ENCODE measurements at places on chromosomes 1 and 21.

GRCh38 chr1:3222042-3222692 is 153.2 kb downstream of the PRDM16 start:
- DNase-seq: no peak

GRCh38 chr1:26537951-26538352 is 8.4 kb downstream of the RPS6KA1 start:
- DNase-seq: no peak

DNA sequence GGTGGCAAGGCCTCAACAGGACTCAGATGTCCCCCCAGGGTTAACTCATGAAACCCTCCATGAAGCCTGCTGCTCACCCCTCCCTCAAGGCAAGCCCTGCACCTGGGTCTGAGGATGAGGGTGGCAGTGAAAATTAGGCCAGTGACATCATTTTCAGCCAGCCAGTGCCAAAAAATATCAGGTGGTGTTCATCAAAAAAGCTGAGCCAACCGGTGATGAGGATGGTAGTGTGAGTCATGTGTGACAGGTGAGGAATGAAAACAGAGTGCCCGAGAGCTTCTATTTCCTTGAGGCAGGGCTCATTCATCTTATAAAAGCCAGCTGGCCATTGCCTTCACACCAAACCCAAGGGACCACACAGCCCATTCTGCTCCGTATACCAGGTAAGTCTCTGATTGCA is at the start of gene SPRR1A:
Gene SPRR1A, plus strand, starts transcription at position 339 of the 400 bp plus-strand sequence. CDS start 1,150 bp downstream, outside the sequence.
- no peak for DNase-seq

DNA sequence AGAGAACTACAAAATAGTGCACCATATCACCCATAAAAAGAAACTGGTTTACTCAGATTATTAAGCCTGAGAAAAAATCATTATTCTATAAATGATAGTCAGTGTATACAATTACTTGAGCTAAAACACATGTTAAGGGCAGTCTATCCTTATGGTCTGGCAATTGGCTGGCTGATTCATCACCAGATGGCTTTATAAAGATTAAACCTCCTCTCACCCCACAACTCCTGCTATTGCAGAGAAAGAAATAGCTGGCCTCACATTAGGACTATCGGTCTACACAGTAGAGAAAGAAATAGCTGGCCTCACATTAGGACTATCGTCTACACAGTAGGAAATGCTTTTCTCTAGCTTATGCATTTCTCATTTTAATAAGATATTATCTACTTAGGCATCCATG is 21.2 kb downstream of the CEP170 start:
- DNase-seq: no peak

DNA sequence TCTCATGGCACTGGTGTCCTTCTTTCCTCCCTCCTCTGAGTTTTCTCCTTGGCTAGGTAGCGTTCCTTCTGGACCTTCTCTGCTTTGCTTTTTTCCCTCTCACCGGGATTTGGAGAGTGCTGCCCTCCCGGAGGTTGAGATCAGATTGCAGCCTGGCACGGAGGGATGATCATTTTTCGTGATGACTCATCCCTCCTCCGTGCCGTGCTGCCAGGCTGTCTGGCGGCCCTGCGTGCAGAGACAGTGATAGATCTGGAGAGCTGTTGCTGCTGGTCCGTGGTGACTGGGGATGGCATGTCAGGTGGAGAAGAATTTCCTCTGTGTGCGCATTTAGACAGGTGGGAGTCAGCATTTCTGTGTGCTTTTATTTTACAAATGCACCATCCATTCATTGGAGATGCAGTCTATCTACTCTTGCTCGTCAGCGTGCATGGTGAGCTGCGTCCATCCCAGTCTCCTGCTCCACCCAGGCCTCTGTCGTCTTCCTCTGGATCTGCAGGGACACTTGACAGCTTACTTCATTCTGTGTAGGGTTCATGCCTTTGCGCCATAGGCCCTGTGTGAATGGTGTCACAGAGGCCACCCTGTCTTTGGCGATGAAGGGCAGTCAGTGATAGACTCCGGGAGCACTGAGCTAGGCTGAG is 104.4 kb downstream of the PCBP3 start:
- DNase-seq: no peak

DNA sequence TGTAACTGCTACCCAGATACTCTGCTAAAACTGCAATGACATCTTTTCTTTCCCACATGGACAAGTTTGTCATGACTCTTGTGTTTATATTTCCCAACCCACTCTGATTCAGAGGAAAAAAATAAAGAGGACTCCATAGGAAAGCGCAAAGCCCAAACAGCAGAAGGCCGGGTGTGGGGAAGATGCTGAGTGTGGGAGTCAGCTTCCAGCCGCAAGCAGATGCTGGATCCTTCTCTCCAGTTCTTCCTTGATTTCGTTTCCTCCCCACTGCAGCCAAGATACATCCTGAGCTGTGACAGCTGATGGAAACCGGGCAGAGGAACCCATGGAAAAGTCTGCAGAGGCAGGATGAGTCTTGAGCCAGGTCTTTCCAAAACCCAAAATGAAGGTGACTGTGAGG is 498.2 kb downstream of the PLPP3 start:
- DNase-seq: no peak

DNA sequence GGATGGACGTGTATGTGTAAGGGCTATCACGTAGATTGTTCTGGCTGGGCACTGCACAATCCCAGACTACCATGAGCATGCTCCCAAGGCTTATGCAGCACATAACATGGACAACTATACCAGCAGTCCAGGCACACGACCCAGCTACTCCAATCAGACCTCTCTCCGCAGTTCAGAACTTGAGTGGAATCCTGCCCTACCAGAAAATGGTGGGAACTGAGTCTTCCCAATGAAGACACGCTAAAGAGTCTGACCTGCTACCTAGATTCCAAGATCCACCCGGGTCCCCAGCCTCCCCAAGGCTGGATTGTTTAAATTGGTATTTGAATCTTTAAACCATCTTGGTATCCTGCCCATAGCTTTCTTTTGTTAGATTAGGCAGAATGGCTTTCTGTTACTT is 251.3 kb upstream of the KAZN start:
- no peak for DNase-seq

DNA sequence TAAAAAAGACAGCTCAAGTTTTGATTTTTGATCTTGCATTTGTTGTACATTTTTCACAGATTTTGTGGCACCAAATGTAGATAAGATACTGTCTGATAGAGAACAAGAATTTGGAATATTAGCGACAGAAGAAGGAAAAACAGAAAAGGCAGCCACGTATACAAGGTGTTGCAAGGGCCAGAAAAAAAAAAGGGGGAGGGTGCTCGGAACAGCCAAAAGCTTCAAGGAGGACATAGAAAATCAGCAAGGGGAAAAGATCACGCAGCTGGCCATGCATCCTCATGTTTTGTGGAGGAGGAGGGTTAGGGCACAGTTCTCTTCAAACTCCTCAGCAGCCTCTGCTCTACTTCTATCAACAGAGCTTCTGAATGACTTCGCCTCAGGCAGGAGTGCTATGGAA is 80.7 kb upstream of the MROH9 start:
- no peak for DNase-seq

DNA sequence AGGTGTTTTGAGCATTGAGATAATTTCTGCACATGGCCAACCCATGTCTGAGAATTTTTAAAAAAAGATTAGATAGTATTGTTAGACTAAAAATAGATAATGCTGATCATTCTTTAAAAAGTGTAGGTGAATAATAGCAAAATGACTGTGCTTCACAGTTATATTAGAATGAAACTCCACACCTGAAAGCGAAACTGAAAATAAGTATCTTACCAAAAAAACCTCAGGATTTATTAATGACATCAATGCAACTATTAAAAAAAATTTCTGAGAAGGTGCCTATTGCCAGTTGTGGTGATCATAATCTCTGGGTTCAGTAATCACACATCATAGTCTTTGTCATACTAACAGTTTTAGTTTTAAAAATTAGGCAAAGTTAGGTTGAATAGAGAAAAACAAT is 36.5 kb downstream of the PLA2G4A start:
- no peak for DNase-seq

DNA sequence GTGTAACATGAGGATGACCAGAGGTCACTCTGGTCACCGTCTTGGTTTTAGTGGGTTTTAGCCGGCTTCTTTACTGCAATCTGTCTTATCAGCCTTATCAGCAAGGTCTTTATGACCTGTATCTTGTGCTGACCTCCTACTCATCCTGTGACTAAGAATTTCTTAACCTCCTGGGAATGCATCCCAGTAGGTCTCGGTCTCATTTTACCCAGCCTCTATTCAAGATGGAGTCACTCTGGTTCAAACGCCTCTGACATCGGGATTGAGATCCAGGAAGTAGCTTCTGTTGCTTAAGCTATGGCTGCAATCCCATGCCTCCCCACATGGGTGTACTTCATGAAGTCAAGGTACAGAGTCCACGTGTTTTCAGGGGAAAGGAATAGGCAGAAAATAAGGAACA is 19.9 kb downstream of the FMN2 start:
- peak; percentile 13 for DNase-seq

DNA sequence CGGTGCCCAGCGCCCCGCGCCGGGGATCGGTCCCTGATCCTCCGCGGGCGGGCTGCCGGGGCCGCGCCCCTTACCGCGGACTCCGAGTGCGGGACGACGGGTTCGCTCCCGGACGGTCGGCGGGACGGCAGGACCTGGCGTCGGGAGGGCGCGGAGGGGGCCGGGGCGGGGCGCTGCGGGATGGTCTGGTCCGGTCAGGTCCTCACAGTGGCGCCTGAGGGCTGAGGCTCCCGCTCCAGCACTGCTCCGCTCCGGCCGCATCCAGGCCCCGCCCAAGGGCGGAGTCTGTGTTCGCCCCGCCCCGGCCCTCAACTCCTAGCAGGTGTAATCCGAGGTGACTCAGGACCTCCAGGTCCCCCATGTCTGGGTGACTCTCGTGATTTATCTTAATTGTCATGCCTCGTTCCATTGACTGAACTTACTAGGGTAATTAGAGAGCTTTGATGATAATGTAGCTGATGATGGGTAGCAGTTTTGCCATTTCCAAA is at the start of gene RAB3B:
Gene RAB3B, minus strand, starts transcription at position 223 of the 488 bp plus-strand sequence. CDS start 13,583 bp downstream, outside the sequence.
- peak; percentile 70 for DNase-seq

- no peak for DNase-seq
These were observed 20.4 kb downstream of the ATF3 start for GRCh38 chr1:212628813-212629415.

DNA sequence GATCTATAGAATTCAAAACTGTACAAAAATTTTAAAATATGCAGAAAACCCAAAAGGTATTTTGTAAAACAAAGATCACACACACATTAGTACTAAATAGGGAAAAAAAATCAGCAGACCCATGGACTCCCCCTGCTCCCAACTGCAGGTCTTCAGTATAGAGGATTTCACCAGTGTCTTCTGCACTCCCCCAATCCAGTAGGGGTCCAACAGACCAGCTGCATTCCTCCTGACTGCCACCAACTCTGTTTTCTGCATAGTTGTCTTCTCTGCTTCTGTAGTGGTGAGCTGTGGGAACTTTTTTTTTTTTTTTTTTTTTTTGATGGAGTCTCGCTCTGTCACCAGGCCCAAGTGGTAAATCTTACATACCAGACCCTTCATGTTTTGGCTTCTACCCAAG is 21.9 kb downstream of the CLCA2 start:
- no peak for DNase-seq

DNA sequence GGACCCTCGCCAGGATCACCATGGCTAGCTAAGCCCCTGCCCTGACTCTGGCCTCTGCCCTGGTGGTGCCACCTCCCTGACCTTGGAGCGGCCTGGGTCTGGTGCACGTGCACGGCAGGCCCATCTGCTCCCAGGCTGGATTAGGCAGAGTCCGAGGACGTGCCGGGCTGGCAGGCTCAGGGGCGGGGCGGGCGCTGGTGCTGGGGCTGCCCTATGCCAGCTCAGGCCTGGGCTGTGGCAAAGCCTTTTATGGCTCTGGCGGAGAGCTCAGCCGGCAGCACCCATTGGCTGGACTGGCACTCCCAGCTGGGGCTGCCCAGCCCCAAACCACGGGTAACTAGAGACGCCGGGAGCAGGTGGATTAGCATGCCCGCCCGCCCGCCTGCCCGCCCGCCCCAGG is 17.1 kb upstream of the EDN2 start:
- no peak for DNase-seq

- no peak for DNase-seq
These were observed 29.7 kb downstream of the SERTAD4 start for GRCh38 chr1:210262167-210262896.

DNA sequence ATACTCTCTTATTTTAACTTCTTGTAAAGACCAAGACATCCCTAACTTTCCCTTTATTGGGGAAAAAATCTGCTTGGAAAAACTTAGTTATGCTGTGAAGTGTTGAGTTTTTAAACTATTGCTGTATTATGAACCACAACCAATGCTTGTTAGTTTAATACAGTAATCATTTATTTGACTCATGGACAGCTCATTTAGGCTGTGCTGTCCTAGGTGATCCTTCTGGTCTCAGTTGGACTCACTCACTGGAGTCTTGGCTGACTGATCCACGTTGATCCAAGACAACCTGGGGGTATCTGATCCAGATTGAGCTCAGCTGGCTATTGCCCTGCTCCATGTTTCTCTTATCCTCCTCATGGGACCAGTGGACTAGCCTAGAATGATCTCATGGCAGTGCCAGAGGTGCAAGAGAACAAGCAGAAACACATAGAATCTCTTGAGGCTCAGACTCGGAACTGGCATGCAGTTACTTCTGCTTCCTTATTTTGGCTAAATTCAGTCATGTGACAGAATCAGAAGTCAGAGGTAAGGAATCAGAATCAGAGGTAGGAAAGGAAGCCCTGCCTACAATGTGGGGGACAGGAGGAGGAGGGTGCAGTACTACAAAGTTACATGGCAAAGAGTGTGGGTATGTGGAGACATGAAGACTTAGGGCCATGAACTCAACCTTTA is 156.5 kb downstream of the FGGY start:
- DNase-seq: no peak

- DNase-seq: no peak
These were observed 59.7 kb downstream of the LMO4 start for GRCh38 chr1:87388411-87388810.

DNA sequence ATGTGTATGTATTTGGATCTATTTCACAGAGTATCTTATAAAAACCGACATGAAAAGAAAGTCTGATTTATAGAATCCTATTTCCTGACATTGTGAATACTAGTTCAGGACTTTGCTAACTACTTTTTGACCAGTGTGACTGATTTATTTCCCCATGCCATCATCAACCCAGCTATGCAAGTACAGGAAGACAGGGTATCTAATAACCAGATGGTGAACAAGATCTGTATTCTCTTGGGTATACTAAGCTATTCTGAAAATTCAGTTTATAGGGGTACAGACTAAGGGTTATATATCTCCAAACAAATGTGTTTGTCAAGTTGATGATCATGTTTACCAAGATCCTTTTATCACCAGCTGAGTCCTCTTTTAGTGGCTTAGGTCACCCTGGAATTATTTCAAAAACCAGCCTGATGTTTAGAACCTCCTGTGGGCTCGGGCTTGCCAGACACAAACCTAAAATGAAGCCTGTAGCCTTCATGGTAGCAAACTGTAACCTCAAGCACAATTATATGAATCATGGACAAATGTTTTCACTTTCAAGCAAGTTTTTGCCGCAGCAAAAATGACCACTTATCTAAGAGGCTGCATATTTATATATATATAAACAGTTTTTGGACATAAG is 185.1 kb downstream of the FGGY start:
- no peak for DNase-seq

GRCh38 chr1:116414364-116414763 is 41.3 kb downstream of the ATP1A1 start:
- no peak for DNase-seq

- peak; percentile 54 for DNase-seq
These were observed 33.2 kb upstream of the PAX7 start for GRCh38 chr1:18597160-18598042.
